Stimulated activated CD8-positive, alpha-beta memory T cell treated with anti-CD3 and anti-CD28 coated beads, Interleukin-7, amount 100 ng/mL, for 48 hours (primary cell): ENCODE measurements at places on chromosomes 7 and 10.
A peak's percentile ranks its signal among the peaks of the same experiment; 100 is the strongest.

DNA sequence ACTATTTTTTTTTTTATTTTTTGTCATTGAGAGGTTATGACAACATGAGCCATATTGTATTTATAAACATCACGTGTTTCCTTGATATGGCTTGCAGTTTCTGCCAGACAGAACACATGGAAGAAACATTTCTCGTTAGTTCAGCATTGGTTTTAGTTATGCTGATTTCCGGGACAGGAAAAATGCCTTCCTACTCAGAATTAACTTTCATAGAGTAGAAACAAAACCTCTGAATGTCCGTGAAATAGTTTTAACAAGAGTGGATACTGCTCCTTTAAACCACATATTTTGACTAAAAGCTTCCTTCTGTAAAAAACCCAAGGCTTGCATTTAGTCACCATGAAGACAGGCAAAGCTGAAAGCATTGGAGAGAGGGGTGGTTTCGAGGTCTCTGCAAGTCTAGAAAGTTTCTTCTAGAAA, 240.4 kb downstream of the KIAA1217 start:
- DNase-seq = no peak

- DNase-seq = no peak
Observed at GRCh38 chr10:116593139-116593740, 2.5 kb downstream of the PNLIPRP1 start.

DNA sequence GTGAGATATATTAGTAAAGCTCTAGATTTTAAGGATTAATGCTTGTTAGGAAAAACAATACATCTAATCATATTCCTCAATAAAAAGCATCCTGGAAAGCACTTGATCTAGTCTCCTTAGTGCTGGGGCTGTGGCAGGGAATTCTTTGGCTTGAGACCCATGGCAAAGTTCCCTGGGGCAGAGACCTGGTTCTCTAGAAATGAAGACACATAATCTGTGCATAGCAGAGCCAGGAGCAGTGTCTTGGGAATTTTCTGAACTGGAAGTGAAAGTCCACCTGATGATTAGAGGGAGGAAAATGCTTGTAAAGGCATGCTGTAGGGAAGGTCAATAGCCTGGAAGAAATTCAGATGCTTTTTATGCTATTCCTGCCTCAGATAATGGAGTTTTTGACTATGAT, 247.4 kb downstream of the CDK14 start:
- DNase-seq = no peak

- DNase-seq = no peak
Observed at GRCh38 chr10:67257018-67257417, 331.2 kb downstream of the LRRTM3 start.

GRCh38 chr7:138304071-138304320, 156.1 kb upstream of the TRIM24 start:
- no peak for DNase-seq

DNA sequence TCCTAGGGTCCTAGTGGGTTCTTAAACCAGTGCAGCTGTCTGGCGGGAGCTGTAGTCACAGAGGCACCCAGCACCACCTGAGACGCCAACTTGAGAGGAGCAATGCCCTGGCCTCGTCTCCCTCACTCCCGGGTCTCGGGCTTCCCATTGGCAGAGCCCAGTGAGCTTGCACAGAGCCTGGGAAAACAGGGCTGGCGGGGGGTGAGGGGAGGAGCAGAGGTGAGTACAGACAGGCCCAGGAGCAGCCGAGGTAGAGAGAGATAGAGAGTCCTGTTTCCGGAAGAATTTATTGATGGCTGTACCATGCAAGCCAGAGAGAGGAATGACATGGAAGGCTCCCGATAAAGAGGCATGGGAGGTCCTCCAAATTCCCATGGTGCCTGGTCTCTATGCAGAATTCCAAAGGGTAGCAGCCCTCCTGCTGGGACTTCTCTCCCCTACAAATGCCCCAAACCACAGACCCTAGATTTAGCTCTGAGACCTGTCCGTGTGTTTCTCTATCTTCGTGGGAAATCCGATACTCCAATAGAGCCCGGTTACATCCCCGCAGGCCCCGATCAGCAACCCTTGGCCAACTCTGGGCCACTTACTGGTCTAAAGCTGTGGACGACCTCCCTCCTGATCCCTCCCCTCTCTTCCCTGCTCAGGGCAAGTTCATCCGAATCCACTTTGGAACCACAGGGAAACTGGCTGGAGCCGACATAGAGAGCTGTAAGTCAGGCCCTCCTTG, 20.3 kb upstream of the MYH16 start:
- DNase-seq = no peak

GRCh38 chr7:134649226-134649775, 2.6 kb downstream of the BPGM start:
- no peak for DNase-seq

- no peak for DNase-seq
Observed at GRCh38 chr10:71973777-71974488, 9.7 kb downstream of the CHST3 start.

GRCh38 chr7:816751-817671, 15.3 kb upstream of the SUN1 start:
- peak; percentile 43 for DNase-seq

DNA sequence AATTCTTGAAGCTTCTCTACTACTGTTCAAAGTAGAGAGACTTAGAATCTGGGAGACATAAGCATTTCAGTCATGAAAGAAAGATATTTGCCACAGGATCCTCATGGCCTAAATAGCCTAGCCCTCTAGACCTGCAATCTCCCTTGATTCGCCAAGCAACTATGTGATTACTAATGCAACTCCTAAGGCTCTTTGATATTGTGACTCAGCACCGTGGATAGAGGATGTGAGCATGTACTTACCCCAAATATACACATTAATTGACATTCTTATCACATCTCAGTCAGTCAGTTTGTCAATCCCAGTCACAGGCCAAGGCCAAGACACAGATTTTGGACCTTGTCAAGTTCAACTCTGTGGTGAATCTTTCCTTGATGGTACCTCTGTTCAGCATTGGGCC, 42.6 kb downstream of the GPR37 start:
- DNase-seq = no peak

GRCh38 chr7:134741907-134742635, 37.4 kb upstream of the CALD1 start:
- no peak for DNase-seq

DNA sequence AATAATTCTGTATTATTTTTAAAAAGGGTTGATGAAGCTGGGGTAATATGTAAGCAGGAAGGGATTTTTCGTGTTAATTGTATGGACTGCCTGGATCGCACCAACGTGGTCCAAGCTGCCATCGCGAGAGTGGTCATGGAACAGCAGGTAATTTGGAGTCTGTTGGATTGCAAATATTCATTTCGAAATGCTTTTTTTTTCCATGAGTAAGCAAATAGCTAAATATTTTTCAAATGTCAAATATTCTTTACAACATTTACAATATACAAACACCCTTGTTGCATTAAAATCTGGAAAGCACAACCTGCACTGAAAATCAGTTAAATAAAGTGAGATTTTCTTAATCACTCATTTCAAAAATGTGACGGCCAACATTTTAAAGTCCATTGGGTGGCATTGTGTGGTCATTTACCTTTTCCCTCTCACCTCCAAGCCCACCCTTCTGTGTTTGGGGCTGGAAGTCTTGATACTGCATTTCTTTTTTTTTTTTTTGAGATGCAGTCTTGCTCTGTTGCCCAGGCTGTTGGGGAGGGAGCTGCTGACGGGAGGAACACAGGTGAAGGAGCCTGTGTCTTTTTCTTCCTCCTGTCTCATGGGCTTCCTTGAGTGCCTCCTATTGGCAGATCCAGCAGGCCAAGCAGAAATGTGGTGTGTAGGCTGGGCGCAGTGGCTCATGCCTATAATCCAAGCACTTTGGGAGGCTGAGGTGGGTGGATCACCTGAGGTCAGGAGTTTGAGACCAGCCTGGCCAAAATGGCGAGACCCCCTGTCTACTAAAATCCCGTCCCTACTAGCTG, 66.1 kb downstream of the MCMBP start:
- no peak for DNase-seq

DNA sequence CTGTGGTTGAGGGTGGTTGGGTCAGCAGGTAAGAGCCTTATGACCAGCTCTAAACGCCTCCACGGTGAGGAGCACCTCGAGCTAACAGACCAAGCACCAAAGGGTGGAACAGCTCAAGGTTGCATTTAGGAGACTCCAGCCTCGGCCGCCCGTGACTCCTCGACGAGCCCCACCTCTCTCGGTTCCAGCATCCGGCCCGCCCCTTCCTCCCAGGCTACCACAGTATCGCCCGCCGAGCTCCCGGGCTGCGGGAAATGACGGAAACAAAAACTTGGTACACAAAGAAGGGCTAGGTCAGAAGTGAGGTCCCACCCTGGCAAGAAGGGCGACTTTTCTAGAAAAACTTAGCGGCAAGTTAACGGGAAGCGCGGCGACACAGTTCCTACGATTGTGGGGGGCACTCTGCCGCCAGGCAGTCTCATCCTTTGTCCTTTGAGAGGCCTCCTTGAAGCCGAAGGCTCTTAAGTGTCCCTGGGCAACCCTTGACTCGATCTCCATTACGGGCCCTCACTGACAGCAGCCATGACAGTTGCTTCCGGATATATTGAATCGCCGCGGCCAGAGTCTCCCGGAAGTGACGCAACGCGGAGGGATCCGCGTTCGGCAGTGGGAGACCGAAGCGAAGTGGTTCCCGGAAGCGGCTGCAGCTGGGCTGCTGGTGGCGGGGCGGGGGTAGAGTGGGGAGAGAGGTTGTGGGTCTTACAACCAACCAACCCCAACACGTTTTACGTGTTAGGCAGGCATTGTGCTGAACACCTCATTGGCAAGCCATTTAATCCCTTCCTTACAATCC, 40.2 kb upstream of the ZNF518A start:
- peak; percentile 81 for DNase-seq

GRCh38 chr10:78394047-78394446, 360.4 kb downstream of the RPS24 start:
- DNase-seq = no peak

DNA sequence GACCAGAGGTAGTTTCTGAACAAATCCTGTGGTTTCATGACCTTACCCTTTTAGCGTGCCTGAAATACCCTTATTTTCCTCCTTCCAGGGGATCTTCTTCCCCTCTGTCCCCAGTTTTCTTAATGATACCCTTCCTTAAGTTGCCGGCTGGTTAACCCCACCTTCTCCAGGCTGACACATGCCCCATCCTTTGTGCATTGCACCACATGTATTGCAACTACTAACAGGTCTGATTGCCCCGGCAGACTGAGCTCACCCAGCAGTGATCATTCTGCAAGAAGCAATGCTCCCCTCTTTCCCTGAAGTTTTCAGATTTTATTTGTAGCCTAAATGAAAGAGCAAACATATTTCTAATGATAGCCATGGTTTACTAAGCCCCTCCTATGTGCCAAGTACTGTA, 108.2 kb downstream of the HIP1 start:
- DNase-seq = no peak
